ENCODE measurements at places on chromosomes 12 and 14.

DNA sequence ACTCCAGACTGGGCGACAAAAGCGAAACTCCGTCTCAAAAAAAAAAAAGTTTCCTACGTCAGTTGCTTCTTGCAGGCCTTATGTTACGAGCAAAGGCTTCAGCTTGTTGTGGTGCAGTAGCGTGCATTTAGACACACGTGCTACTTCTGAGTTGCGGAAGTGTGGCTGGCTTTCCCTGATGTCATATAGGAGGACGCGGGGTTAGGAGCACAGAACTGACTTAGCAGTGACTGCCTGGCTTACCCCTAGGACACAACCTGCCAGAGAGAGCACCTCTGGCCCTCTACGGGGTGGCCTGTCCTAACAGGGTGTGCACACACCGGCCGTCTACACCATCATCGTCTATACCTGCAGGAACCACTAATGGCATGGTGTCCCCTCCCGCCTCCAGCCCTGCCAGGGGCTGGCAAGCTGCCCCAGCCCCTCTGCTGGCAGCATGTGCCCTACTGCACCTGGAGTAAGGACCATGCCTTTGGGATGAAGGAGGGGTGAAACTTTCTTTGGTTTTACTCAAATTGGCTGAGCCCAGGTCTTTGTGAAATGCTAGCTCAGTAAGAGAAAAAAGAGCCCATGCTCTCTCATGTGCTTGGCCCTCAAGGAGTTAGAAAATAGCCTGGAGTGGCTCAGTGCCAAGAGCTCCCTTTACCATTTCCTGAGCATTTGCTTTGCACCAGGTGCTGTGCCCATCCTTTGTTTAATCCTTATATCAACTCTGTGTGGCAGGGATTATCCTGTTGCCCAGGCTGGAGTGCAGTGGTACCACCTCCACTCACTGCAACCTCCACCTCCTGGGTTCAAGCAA lies 1.7 kb upstream of the GPR68 start:
- DNase-seq = no peak

DNA sequence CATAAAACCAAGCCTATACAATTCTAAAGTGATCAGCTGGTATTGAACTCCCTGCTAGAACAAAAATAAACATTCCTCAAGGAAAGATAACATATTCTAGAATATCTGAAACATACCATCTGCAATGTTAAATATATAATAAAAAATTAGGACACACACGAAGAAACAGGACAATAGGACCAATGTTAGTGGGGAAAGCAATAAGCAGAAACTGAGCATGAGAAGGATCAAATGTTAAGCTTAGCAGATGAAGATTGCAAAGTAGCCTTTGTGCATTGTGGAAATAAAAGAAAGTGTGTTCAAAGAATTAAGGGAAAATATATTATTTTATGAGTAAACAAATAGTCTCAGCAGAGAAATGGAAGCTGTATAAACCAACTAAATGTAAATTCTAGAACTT lies 180.8 kb downstream of the EPS8 start:
- no peak for DNase-seq

- DNase-seq = peak; percentile 22
Observed at GRCh38 chr14:33475623-33476022, 475.3 kb downstream of the EGLN3 start.

GRCh38 chr14:53126731-53127130 lies 26.4 kb downstream of the DDHD1 start:
- no peak for DNase-seq

GRCh38 chr14:94110552-94111181 lies at the start of gene IFI27:
IFI27 (plus strand) TSS chr14:94110736.
- DNase-seq = no peak

DNA sequence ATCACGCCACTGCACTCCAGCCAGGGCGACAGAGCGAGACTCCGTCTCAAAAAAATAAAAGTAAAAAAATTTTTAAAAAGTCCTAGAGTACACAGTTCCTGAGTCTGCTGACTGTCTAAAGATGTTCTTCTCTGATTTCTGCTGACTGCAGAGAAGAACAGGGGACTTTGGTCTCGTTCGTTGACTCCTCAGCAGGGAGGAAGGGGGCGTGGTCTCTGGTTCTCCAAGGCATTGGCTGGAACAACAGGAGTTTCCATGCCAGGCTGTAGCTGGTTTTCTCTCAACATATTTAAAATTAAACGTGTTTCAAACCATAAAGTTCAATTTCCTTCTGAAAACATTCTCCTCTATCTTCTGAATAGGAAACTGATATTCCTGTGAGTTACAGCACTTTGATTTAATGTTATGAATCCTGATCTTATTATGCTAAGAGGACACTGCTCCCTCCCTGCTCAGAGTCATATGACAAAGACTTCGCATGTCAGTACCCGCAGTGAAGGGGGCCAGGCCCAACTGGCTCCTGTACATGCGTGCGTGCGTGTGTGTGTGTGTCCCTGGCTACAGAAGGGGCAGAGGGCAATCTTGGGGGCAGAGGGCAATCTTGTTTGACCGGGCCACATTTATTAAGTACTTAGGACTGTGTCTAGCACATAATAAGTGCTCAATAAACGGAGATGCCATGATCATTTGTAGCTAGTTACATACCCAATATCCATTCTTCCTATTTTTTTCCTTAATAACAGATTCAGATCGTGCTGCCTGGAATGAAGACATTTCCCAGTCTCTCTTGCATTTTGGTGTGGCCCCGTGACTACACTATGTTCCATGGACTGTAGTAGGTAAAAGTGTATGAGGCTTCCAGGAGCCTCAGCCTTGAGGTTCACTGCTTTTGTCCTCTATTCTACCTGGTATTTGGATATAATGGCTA lies 16.5 kb upstream of the HNF1A start:
- DNase-seq = no peak

DNA sequence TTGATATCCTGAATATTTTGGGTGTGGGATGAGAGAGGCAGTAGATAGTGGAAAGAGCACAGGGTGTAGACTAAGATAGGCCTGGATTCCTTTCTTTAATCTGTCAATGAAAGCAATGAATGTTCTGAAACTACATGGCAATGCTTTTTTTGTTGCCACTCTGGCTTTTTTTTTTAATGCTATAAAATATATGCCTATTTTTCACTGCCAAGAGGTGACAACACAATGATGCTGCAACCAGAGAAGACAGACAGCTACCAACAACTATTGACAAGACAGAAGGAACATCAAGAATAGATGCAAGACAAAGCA lies 9.4 kb downstream of the ANG start:
- no peak for DNase-seq

GRCh38 chr12:20426191-20426590 lies 57.9 kb downstream of the PDE3A start:
- DNase-seq = no peak

DNA sequence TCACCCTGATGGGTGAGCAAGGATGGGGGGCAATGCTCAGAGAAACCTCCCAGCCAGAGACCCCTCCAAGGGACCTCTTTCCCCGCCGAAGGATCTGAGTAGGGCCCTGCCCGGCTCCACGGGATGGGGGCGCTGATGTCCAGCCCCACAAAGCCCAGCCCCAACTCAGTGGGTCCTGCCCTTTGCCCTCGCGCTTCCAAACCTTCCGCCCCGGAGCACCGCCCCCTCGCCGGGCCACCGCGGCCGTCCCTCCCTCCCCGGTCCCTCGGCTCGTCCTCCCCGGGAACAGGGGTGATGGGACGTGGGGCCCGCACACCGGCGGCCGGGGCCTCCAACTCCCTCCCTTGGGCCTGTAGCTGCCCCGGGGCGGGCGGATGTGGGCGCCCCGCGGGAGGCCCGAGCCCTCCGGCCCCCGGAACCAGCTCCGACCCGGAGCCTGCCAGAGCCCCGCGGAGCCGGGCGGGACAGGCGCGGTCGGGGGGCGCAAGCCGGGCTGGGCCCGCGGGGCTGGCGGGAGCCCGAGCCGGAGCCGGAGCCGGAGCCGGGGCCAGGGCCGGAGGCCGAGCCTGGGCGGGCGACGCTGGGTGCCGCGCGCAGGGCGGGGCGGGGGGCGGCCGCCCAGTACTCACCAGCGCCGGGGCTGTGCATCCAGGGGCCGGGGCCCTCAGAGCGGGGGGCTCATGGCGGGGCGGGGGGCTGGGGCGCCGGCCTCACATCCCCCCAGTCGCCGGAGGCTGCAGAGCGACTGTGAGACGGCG lies 386 bp downstream of the HDAC7 start:
- no peak for DNase-seq

- no peak for DNase-seq
Observed at GRCh38 chr12:87086118-87086891, 830.1 kb upstream of the MGAT4C start.

DNA sequence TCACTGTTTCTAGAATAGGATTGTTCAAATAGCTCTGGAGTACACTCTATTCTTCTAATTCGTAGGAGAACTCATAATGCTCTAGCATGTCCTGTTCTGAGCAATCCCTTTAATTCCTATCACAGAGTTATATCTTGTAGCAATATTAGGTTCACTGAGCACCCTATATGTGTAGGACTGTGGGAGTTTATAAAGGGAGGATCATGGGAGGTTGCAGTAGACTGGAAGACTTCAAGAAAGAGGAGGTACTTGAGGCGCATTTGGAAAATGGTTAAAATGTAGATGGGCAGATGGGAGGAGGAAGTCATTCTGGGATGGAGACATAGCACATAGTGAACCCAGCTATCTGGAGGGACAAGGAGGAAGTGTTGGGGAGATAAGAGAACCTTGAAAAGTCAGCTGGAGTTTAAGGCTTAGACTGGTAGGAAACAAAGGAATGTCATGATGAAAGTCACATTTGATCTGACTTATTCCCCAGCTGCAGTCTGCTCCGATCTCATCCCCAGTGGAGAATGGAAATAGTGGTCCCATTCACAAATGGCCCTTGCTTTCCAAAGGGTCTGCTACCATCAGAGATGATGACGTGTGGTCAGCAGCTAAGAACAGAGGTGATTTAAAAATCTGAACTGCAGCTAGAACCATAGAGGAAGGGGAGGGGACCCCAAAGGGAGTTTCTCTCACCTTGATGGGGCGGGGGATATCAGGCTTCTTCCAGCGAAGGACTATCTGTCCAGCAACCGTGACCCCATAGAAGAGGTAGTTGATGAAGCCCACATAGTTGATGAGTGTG lies 10.1 kb upstream of the CEBPE start:
- DNase-seq = no peak

DNA sequence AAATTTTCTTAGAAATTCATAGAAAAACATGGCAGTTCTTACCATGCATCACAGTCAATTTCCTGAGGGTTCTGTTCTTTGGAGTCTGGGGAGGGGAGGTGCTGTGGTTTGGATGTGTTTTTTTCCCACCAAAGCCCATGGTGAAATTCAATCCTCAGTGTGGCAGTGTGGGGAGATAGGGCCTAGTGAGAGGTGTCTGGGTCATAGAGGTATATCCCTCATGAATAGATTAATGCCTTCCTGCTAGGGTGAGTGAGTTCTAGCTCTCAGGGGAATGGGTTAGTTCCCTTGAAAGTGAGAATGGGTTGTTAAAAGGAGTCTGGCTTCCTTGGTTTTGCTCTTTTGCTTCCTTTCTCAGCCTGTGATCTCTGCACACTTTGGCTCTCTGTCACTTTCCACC lies 277.8 kb downstream of the APAF1 start:
- DNase-seq = no peak

- DNase-seq = no peak
Observed at GRCh38 chr12:30805959-30806358, 51.2 kb upstream of the CAPRIN2 start.

DNA sequence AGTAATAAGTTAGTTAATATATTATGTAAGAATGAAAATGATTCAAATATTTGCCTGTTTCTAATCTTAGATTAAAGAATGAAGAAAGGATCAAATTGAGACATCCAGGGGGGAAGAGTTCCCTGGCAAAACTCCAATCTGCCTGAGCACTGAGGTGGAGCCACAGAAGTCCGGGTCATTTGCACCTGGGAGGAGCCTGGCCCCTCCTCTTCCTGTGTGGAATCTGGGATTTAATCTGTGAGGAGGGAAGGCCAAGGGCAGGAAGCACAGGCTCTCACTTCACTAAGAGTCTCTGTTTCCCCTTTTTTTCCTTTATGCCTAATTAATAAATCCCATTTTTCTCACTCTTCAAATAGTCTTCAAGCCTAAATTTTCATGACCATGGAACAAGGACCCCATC lies 599.5 kb downstream of the FLRT2 start:
- no peak for DNase-seq

- no peak for DNase-seq
Observed at GRCh38 chr12:59603754-59604153, 7.9 kb downstream of the SLC16A7 start.

DNA sequence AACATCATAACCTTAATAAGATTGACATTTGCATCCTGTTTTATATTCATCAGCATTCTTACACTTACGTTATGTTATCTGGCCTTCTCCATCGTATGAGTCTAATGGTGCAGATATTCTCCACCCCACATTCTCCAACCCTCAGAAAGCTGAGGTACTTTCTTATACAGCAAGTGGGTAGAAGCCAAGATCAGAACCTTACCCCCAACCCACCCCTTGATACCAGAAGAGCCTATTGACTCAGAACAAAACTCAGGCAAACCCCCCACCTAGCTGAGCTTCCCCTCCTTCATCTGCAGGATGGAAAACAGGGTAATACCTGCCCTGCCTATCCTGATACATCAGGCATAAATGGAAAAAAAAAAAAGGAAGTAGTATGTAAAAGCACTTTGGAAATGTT lies 77.6 kb downstream of the DPF3 start:
- no peak for DNase-seq

DNA sequence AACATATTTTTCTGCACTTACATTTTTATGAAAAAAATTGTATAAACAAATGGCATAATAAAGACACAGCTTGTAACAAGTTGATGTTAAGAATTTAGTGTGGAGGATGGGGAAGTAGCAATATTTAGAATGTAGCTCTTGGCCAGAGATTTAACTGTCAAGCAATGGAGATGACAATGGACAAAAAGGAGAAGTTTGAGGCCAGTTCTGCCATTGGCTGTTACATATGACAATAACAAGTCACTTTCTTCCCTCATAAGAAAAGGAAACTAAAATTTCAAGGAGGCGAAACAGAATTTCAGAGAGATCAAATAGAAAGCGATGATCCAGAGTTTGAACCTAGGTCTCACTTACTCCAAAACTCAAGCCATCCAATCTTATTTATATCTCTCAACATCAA lies 122.8 kb upstream of the CCDC175 start:
- DNase-seq = no peak

DNA sequence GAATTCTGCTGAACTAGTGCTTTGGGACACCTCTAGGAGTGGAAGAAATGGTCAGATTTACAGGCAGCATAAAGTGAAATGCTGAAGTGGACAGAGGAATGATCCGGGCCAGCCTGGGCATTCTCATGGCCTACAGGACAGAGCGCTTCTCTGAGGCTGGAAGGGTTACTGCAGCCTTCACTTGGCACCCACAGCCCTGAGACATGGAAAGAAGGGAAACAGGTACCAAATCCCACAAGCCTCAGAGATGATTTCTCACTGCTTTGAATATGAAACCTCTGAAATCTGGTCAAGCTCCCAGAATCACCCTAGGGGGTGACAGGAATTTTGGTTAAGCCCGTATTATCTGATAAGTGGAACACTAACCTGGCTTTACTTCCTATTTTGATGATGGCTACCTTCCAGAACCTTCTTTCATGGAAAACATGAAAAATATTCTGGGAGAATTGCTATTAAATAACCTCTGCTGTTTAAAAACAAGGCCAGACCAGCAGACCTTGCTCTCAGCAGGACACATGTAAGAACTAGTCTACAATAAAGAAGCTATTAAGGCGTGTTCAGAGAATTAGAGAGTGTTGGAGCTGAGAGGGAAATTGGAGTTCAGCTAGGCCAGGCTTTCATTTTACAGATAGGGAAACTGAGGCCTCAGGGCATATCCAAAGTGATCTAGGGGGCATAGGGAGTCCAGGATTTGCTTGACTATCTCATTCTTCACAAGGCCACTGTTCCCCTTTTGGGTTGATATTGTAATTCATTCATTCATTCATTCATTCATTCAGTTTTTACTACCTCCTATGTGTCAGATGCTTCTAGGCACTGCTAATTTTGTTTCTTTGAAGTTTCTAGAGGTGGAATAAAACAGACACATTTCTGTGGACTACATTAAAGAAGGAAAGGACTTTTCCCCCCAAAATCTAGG lies 281.5 kb downstream of the ZFP36L1 start:
- DNase-seq = no peak

Measured in right kidney (tissue), 9 donors.